Gastroesophageal sphincter (tissue), 4 donors: ENCODE measurements at places on chromosomes 6 and 20. TPM values are rescaled to one million over a fixed set of nuclear protein-coding genes. Genes with fewer than 3 reads are reported as not detected.
A peak's percentile ranks its signal among the peaks of the same experiment; 100 is the strongest.

GRCh38 chr20:50068041-50068651, 44.8 kb downstream of the UBE2V1 start:
- ATAC-seq = no peak

GRCh38 chr6:123529843-123530242, 106.9 kb downstream of the TRDN start:
- ATAC-seq = no peak

DNA sequence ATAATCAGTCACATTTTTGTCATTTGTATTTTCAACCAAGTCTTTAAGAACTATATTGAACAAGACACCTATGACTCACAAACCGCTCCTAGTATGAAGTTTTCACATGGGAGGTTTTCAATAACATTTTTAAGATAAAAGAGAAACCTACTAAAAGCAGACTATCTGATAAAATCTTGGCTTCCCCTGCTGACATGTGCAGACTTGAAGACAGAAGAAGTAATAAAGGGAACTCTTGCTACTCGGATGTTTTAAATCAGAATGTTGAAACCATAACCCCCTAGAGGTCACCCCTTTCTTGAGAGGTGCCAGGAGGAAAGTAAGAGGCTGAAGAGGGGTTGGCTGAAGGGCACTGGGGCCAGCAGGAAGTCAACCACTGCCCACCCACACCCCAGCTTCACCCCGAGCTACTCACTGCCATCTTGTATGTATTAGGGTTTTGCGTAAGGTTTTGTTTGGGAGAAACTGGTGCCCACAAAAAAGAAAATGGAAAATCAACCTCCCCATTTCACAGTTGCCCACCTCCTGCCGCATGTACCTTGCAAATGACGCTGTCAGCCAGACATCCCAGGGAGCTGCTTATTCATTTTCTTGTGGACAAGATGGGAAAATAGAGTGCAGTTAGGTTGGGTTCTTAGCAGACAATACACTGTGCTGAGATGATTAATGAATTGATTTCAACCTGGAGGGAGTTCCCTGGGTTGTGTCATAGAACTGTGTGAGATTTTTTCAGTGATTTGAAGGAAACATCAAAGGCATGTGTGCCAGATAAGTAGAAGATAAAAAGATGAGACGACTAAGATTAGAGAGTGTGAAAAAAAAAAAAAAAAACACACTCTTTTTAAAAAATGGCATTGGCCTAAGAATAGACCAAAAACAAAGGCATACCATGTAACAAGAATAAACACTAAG, 83.2 kb upstream of the TAB2 start:
- ATAC-seq = no peak

- ATAC-seq = no peak
These were observed 2.9 kb upstream of the SOD2 start for GRCh38 chr6:159695984-159696383.

DNA sequence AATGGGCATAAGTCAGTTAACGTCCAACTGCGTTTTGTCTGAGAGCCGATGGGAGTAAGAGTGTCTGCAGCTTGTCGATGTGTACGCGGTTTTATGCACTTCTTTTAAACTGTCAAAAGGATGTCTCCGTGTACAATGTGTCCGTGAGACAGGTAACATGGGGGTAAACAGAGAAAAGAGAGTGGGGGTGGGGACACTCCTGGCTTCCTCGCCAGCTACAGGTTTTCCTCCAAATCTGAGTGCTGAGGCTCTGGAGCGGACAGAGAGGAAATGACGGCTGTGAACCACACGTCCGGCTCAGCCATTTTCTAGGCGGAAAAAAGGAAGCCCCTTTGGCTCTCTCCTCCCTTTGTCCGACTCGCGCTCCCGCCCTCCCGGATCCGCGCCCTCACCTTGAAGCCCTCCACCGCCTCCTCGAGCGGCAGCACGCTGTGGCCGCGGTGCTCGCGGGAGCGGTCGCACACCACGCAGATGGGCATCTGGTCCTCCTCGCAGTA, 916 bp downstream of the TRIM27 start:
- ATAC-seq = peak; percentile 21

GRCh38 chr20:32017711-32018251, 7.5 kb downstream of the CCM2L start:
- ATAC-seq = no peak

The ALDH8A1 gene
- total RNA-seq = 1.2 TPM

The PNLDC1 gene
- not detected for total RNA-seq

The ACTL10 gene
- 1.9 TPM for total RNA-seq

The ARG1 gene
- total RNA-seq = not detected

The TRDN gene
- total RNA-seq = not detected
